ENCODE measurements at places on chromosomes 12 and 14.

GRCh38 chr12:92030618-92031017 lies 115.0 kb downstream of the BTG1 start:
- DNase-seq, result no peak

DNA sequence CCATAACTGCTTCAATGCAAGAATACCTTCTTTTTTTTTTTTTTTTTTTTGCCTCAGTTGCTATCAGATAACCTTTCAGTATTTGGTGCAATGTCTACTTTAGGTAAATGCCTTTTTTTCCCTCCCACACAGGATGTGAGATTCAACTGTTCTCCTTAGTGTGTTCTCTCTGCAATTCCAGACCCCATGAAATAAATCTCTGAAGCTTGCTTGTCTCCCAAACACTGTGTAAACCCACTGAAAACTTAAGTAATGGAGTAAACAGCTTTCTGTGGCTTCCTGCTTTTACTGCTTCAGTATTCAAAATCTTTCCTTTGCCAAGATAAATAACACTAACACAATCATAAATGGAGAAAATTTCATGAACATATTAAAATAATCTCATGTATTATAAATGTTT lies 55.8 kb upstream of the CLEC14A start:
- DNase-seq, result no peak

DNA sequence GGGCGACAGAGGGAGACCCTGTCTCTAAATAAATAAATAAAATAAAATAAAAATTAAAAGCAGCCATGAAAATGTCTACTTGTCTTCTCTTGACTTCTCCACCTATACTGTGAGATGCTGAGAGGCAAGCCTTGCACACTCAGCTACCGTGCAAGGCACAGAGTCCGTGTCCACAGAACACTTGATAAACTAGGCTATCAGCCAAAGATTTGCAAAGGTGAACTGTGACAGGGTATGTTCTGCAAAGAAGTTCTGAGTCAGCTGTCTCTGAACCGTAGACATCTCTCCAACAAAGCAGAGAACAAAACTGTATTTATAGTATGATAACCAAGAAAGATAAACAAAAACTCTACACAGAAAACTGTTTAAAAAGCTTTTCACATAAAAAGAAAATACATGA lies 35.5 kb downstream of the STXBP6 start:
- DNase-seq, result no peak

GRCh38 chr14:29710015-29710414 lies 217.6 kb downstream of the PRKD1 start:
- no peak for DNase-seq

DNA sequence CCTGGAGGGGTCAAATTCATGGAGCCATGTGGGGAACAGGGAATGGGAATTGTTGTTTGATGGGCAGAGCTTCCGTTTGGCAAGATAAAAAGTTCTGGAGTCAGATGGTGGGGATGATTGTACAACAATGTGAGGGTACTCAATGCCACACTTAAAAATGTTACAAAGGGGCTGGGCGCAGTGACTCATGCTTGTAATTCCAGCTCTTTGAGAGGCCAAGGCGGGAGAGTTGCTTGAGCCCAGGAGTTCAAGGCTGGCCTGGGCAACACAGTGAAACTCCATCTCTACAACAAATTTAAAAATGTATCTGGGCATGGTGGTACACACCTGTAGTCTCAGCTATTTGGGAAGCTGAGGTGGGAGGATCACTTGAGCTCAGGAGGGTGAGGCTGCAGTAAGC lies 66.0 kb upstream of the DIO3 start:
- no peak for DNase-seq

DNA sequence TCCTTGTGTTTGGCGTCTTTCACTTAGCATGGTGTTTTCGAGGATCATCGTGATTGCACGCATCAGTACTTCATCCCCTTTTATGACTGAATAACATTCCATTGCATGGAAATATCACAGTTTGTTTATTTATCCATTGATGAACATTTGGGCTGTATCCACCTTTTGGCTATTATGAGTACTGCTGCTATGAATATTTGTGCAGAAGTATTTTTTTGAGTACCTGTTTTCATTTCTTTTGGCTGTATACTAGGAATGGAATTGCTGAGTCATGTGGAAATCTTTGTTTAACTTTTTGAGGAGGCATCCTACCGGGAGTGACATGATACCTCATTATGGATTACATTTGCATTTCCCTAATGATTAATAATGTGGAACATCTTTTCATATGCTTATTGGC lies 66.4 kb downstream of the WNK1 start:
- DNase-seq, result no peak

DNA sequence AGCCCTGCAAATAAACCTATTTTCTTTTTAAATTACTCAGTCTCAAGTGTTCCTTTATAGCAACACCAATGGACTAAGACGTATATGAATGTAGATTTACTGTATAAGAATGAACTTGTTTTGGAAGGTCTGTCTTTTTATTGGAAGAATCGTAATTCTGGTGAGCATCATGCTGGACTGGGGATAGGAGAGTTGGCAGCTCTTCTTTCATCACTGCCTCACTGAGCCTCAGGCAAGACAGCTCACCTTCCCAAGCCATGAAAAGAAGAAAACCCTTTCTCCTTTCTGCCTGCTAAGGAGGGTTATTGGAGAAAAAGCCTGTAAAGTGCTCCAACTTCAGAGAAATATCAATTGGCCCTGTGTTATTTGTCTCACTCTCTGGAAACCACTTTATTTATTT lies 9.1 kb upstream of the RNF34 start:
- no peak for DNase-seq

- peak; percentile 45 for DNase-seq
Measured at GRCh38 chr12:111444925-111445725, 39.4 kb downstream of the SH2B3 start.

GRCh38 chr12:122421821-122422729 lies at the start of gene CLIP1:
Gene CLIP1, minus strand, starts transcription at chr12:122422669. Its CDS starts 42,217 bp downstream, at chr12:122380452.
- peak; percentile 43 for DNase-seq

DNA sequence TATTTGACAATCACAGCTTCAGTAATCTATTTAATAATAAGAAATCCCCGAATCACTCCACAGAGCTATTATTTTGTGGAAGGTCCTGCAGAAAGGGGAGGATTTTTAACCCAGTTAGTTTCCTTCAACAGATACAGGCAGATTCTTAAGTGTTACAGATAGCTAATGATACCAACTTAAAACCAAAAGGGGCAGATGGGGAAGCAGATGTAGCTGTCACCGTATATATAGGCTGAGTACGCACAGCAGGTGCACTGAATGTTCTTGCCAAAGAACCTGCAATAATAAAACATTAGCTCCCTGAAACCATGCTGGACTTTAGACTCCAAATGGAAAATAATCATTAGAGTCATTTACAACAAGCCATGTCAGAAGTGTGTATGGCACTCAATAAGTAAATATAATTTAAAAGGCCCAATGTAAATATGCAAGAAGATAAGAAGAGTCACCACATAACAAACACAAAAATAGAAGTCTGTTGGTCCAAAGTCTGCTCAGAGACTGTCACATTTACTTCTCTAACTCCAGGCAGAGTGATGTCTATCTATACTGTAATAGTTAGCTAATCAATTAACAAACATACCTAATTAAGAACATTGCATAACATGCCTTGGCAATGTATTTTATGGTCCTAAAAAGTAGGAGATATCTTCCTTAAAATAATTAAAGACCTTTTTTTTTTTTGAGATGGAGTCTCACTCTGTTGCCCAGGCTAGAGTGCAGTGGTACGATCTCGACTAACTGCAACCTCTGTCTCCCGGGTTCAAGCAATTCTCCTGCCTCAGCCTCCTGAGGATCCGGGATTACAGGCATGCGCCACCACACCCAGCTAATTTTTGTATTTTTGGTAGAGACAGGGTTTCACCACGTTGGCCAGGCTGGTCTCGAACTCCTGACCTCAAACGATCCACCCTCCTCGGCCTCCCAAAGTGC lies 78.8 kb downstream of the SEC23A start:
- no peak for DNase-seq
